Activated T-helper 9 cell treated with anti-CD3 and anti-CD28 coated beads, Interleukin-2, amount 50 U/mL, for 16 hours (primary cell): ENCODE measurements at places on chromosomes 13 and 19.

- DNase-seq: no peak
These were observed 10.3 kb downstream of the ACTN4 start for GRCh38 chr19:38657633-38658222.

GRCh38 chr13:32857689-32858088 lies 158.5 kb upstream of the KL start:
- DNase-seq: no peak

GRCh38 chr19:44367024-44367423 lies 10.5 kb upstream of the ZNF112 start:
- DNase-seq: no peak

DNA sequence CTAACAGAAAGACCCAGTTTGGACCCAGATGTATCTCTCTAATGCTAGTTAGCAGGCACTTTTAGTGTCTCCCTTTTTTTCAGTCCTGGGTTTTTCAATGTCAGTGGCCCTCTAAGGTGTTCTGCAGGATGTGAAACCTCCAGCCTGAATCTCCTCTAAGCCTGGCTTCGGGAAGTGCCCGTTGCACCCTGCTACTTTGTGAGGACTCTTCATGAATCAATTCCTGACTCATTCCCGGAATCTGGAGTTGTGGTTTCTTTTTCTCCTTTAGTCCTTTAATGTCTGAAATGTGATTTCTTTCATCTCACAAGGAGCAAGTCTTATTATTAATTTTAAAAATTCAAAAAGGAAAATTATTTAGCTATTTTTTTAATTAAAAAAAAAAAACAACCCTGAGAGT lies 116.0 kb downstream of the ZNF536 start:
- DNase-seq: no peak

GRCh38 chr19:40452016-40452415 lies 7.9 kb upstream of the SERTAD3 start:
- DNase-seq: no peak

DNA sequence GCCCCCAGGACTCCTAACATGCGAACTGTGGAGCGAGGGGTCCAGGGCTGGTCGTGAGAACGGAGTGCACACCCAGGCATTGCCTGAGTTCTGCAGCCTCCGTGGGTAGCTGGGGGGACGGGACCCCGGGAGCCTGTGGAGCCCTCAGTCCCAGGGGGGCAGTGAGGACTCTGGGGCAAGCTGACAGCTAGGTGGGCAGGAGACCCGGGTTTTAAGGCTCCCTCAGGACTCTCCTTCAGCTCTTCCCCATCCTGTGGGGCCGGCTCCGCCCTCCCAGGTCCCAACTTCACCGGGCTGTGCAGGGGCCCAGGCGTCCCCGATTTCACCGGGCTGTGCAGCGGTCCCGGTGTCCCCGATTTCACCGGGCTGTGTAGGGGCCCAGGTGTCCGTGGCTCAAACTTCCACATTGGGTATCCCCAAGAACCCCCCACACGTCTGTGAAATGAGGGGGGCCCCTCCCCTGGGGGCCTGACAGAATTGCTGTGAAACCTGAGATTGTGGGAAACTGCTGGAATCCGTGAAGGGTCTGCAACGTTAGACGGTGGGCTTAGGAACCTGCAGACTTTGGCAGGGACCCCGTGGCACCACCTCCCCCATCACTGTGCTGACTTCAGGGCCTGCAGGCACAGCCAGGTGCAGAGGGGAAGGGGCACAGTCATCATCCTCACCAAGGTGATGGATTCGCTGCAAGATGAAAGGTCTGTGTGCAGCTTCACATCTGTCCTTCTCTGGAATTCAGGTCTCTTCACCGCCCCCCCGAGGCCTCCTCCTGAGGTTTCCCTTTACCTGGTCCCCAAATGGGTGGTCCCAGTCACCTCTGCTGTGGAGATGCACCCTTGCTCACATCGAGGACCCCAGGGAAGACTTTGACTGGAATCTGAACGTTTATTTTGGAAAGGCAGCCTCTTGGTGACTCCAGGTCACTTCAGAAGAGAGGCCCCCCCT lies 73.2 kb upstream of the MCF2L start:
- no peak for DNase-seq

- DNase-seq: no peak
These were observed 30.3 kb upstream of the LRCH1 start for GRCh38 chr13:46522748-46523030.

DNA sequence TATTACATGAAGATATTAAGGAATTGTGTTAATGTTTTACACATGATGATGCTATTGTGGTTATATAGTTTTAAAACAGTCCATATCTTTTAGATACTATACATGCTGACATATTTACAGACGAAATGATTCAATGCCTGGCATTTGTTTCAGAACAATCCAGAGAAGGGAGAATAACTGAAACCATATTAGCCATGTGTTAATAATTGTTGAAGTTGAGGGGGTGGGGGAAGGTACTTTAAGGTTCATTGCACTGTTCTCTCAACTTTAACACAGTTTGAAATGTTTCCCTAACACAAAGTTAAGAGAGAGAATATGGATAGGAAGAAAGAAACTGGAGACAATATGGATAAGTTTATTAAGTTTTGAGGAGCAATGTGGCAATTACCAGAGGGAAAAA lies 5.8 kb downstream of the CRYL1 start:
- no peak for DNase-seq

DNA sequence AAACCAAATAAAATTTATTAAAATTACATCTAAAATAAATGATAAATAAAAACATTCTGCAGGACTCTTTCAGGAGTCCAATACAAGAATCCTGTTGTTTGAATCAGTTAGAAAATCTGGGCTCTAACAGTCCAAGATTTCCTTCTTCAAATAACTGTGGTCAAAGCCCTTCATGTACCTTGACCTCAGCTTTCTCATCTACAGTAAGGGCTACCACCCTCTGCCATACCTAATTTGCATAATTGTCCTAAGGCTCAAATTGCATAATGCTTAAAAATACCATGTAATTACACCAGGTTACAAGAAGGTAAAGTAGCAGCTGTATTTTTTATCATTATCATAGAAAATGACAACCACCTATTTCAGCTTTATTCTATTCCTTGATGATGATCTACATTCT lies 54.3 kb downstream of the XPO4 start:
- DNase-seq: no peak
